CD4-positive, alpha-beta T cell treated with Interferon gamma for 1 hour (primary cell): ENCODE measurements at places on chromosomes 16 and 17.

DNA sequence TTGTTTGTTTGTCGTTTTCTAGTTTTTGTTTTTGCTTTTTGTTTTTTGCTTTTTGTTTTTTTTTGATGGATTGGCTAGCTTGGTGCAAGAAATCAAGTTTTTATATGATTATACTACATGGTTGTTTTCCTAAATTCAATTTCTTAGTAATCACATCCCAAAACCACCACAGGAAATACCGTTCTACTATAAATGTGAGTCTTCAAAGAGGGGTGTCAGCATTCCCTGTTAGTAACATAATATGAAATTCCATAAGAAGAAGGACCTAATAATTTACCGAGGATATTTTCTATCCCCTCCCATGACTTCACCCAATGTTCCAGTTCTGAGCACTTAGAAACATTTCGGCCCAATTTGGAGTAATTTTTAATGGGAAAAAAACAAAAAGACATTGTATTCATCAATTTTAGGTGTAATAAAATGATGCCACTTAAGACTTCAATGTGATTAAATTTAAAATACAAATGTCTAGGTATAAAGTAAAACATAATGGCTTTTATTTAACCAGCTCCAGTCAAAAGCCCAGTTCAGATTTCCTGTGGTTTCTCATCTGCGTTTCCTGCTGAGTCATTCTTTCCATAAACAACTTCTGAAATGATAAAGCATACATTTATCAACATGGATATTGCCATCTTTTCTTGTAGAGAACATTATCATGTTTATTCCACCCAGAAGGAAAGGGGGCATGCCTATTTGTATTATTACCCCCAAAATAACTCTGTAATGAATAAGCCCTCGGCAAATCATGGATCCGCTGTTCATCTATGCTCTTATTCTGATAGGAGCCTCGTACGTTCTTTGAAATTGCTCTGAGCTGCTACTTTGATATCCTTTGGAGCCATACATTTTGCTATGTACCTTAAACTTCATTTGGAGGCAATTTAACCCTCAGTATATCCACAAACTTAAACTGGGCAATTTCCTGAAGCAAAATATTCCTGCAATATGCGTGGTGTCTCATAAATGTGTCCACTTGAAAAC is 28.1 kb downstream of the HSBP1 start:
- no peak for DNase-seq

- DNase-seq: no peak
These were observed 67.0 kb downstream of the RAP1GAP2 start for GRCh38 chr17:2863204-2863603.

- no peak for DNase-seq
These were observed 12.3 kb downstream of the HMOX2 start for GRCh38 chr16:4488499-4488967.

GRCh38 chr17:1967213-1967612 is 57.9 kb downstream of the RTN4RL1 start:
- no peak for DNase-seq

DNA sequence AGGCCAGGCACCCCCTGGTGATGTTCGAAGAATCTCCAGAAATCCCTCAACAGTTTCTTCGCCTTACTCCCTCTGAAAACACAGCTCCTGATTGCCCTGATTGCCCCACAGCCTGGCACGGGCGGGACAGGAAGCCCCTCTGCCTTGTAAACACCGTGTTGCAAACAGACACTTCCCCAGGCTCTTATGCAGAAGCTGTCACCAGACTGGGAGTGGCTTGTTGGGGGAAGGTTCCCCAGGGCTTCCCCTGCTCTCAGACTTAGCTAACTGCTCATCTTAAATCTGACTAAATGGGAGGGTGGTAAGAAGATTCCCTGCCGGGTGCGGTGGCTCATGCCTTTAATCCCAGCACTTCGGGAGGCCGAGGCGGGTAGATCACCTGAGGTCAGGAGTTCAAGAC is 11.2 kb downstream of the PIK3R5 start:
- DNase-seq: peak; percentile 89

DNA sequence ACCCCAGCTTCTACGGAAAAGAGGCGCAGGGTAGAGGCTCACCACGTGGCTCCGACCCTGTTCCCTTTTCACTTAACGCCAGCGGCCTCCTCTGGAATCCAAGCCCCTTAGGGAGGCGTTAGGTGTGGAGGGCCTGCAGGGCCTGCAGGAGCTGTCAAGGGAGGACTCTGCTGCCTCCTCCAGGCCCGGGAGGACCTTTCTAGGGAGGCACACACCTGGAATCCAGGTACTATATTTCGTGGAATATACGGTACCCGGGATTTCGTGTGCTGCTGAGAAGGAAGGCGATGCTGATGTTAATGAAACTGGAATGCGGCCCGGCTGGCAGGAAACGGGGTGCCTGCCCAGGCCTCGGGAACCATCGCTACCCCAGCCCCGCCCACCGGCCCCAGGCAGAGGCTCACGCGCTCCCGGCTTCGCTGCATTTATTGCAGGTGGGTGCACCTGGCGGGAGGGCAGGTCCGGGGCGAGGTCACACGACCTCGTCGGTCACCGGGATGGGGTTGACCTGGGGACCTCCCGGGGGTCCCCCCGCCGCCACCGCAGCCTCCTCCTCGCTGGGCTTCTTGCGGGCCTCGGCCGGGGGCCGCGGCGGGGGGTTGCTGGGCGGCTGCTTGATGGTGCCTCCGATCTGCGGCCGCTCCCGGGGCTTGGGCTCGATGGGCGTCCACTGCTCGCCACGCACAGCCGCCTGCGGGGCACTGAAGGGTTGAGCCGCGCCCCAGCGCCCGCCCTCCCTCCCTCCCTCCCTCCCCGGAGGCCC is 4.7 kb downstream of the IL17C start:
- DNase-seq: no peak

DNA sequence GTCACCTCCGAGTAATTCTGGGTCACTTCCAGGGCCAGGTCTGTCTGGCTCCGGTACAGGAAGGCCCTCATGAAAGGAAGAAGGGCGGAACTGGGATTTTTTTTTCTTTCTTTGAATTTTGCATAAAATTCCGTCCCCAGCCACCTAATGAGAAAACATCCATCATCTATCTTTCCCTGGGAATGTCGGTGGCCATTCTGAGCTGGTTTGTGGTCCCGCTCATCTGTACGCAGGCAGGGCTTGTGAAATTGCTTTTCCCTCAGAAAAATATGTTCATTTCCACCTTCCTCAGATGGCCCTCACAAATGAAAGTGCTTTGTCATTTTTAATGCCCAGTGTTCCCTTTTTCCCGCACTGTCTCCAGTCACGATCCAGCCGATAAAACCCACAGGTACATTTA is 353.0 kb upstream of the ZFHX3 start:
- no peak for DNase-seq

DNA sequence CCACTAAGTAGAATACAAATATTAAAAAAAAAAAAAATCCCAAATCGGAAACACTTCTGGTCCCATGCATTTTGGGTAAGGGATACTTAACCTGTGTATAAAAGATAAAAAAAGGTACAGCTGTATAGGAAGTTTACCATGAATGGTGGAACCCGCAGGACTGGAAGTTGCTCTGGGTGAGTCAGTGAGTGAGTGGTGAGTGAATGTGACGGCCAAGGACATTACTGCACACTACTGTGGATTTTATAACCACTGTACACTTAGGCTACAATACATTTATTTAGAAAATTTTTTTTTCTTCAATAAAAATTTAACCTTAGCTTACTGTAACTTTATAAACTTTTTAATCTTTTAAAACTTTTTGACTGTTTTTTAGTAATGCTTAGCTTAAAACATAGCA is 71.3 kb upstream of the BCAR1 start:
- no peak for DNase-seq

GRCh38 chr16:4392382-4393239 is 21.0 kb downstream of the VASN start:
- DNase-seq: no peak

DNA sequence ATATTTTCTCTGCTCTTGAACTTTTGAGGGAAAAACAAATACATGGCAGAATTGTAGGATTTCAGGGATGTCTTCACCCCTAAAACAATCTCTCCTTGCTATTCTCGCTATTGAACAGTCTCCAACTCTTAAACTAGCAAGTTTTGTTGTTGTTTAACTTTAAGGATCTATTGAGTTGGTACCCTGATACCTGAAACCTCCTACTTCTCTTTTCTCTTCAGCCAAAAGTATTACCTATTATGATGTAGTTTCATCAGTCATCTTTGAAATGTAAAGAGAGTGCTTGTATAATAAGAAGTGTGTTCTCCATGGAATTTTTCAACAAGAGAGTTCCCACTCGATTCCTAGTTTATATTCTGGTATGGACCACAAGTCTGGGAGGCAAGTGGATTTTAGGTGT is 211.6 kb upstream of the TBX2 start:
- no peak for DNase-seq

- DNase-seq: peak; percentile 2
These were observed 330.0 kb upstream of the PMFBP1 start for GRCh38 chr16:72501739-72502593.

GRCh38 chr16:23196539-23196938 is 14.0 kb downstream of the SCNN1G start:
- no peak for DNase-seq

- no peak for DNase-seq
These were observed 3.3 kb downstream of the DUS1L start for GRCh38 chr17:82062076-82062983.

DNA sequence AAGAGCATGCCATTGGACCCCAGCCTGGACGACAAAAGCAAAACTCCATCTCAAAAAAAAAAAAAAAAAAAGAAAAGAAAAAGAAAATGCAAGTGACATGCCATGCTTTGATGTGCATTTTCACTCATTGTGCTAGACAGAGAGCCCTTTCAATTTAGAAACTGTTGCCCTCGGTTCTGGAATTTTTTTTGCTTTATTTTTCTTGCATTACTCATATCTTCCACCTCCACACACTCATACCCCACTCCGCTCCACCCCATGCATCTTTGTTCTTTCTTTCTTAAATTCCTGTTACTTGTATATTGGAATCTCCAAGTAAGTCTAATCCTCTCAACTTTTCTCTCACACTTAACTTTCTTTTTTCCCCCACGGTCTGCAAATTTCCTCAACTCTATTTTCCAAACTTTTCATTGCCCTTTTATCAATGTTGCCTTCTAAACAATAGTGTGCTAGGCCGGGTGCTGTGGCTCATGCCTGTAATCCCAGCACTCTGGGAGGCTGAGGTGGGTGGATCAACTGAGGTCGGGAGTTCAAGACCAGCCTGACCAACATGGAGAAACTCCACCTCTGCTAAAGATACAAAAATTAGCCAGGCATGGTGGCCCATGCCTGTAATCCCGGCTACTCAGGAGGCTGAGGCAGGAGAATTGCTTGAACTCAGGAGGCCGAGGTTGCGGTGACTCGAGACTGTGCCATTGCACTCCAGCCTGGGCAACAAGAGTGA is 16.8 kb upstream of the SUZ12 start:
- DNase-seq: no peak

DNA sequence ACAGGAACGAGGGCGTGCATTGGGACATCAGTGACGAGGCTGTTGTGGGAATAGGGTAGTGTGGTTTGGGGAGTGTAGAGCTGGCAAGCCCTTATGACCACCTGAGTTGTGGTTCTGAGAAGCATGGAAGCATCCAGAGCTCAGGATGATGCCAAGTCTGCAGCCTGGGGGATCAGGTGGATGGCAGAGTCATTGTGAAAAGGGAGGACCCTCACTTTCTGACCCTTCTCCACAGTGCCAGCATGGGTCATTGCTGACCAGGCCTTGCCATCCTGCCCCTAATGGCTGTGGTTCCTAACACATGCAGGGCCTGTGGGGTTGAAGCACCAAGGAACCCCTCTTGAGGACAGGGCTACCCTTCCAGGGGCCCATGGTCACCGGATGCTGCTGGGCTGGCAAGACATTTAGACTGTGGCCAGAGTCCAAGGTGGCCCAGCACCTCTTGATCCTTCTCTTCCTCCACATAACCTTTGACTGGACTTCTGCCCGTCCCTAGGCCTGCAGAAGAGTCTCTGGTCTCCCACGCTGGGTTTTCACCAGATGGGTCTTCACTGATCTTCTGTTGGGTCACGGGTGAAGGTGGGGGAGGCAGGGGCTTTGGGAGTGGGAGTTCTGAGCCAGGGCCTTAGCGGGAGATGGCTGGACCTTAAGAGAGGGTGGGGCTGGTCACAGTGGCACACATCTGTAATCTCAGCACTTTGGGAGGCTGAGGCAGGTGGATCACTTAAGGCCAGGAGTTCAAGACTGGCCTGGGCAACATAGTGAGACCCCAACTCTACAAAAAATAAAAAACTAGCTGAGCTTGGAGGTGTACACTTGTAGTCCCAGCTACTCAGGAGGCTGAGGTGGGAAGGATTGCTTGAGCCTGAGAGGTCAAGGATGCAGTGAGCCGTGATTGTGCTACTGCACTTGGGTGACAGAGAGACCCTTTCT is 2.0 kb upstream of the PLA2G15 start:
- no peak for DNase-seq

- DNase-seq: no peak
These were observed 53.4 kb downstream of the NF1 start for GRCh38 chr17:31148205-31148604.

DNA sequence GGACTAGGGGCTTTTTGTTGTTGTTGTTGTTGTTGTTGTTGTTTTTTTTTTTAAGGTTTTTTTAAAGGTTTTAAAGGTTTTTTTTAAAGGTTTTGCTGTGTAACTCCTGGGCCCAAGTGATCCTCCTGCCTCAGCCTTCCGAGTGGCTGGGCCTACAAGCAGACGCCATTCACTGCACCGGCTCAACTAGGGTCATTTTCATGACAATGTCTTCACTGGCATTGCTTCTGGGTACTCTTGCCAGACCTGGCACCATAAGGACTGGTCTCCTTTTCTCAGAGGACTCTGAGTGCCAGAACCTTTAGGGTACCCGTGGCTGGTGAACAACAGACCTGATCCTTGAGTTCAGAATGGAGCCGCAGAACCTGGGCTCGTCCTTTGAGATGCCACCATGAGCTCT is 20.4 kb downstream of the POLR3E start:
- DNase-seq: no peak

- peak; percentile 86 for DNase-seq
These were observed 363 bp upstream of the MIF4GD start for GRCh38 chr17:75271233-75271954.

DNA sequence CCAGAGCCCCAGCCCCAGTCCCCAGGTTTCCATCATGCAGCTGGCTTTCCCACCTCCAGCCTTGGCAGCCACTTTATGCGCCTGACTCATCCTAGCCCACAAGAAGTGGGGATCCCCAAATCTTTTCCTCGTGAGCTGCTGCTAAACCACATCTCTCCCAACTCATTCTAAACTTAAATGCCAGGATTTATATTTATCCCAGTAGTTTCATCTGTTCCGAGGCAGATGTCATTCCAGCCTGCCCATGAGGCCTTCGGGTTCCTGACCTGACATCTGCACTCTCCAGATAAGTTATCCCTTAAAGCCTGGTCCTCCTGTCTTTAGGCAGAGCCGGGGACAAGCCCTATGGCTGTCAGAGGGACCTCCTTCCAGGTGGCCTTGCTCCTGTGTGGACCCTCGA is 16.6 kb downstream of the PLXDC1 start:
- no peak for DNase-seq

- DNase-seq: no peak
These were observed 203.7 kb upstream of the SDK2 start for GRCh38 chr17:73847952-73848351.

GRCh38 chr16:71467810-71468209 is 5.8 kb upstream of the ZNF23 start:
- DNase-seq: no peak

- DNase-seq: no peak
These were observed 534.5 kb downstream of the TMEM114 start for GRCh38 chr16:8055761-8056160.

- peak; percentile 40 for DNase-seq
These were observed 32.1 kb upstream of the SMURF2 start for GRCh38 chr17:64694207-64694606.
